ENCODE measurements at places on chromosomes 16 and 17.
A peak's percentile ranks its signal among the peaks of the same experiment; 100 is the strongest.

GRCh38 chr17:70206361-70207010 is 37.2 kb downstream of the KCNJ2 start:
- no peak for DNase-seq

DNA sequence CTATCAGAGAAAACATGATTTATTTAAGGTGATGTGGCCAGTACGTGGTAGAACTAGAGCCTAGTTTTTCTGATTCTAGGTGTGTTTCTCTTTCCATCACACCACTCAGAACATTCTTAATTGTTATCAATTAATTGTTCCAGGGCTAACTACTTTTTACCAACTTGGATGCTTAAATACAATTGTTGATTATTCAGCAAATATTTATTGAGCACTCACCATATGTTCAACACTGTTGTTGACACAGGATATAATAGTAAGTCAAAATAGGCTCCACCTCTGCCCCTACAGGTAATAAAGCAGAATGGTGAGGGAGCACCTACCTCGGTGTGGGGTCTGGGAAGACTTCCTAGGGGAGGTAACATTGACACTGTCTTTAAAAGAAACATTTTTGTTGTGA is 16.1 kb downstream of the GNAO1 start:
- no peak for DNase-seq

DNA sequence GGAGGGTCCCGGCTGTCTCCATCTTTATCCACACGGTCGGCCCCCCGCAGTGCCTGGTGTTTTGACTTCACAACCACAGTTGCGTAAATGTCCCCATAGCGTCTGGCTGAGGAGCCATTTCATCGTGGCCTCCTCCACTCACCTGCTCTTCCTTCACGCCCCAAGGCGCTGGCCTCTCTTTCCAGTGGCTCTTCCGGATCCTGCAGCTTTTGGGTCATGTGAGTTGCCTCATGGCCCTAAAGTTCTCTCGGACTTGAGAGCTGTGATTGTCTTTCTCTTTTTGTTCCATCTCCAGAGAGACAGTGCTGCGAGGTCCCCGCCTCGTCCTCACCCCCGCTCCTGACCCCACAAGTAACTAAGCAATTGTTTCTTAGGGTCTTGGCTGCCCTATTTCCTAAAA is 22.7 kb downstream of the FLYWCH1 start:
- no peak for DNase-seq

GRCh38 chr17:66813296-66813695 is 21.6 kb upstream of the CACNG5 start:
- DNase-seq: no peak

DNA sequence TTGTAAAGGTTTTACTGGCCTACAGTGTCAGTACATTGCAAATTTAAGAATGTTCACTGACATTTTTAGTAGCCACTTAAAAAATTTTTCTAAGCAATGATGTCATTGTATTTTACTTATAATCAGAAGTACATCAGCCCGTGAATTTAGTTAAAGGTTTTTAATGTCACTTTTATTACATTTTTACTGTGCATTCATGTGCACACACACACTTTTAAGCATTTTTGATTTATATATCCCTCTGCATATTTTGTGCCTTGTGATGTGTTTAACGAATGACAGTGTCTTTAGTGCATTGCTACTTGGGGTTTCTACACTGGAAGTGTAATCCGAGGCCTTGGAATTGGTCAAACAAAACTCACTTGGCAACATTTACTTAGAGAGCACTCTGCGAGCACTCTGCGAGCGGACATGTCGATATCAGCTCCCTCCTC is 190.4 kb downstream of the WWOX start:
- DNase-seq: no peak

DNA sequence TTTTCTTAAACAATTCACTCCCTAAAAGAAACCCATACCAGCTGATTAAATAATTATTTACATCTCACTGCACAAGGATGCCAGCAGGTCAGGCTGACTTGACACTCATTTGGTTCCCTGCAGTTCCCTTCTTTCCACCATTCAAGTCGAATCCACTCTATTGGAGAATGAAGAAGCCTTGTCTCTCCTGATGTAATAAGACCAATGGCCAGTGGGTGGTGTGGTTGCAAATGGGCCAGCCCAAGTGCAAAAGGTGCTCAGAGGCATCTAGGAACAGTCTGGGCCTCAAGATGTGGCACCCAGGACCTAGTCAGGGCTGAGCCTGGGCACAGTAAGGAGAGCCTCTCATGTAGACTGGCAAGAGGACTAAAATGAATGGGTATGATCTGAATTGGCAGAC is 9.3 kb downstream of the C16orf78 start:
- DNase-seq: no peak

- no peak for DNase-seq
Measured at GRCh38 chr16:85306071-85306792, 194.0 kb upstream of the CIBAR2 start.

DNA sequence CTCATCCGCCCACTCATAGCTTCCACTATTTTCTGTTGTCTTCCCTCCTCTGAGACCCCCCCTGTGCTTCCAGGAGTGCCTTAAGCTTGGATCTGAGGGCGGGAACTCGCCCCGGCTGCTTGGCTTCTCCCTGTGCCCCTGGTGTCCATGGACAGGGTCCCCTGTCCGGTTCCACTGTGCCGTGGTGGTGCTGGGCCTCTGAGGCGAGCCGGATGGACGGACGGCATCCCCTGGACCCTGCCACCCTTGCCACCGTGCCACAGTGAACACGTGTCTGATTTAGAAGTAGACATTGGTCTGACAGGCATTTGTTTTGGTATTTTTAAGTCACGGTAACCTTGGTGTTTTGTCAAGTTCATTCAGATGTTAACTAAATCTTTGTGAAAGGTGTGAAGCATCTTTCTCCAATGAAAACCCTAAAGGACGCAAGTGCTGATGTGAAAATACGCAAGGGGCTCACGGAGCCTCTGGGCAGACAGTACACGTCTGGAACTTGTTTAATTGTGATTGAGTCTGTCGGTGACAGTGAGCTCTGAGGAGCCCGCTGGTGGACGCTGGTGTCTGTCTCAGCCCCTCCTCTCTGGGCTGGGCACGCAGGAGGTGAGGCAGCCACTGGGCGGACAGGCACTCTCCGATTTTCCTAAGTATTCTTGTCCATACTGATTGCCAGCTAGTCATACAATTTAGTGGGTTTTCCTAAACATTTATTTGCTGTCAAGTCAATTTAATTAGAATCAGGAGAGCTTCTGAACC is 26.3 kb downstream of the ZNF750 start:
- DNase-seq: no peak

DNA sequence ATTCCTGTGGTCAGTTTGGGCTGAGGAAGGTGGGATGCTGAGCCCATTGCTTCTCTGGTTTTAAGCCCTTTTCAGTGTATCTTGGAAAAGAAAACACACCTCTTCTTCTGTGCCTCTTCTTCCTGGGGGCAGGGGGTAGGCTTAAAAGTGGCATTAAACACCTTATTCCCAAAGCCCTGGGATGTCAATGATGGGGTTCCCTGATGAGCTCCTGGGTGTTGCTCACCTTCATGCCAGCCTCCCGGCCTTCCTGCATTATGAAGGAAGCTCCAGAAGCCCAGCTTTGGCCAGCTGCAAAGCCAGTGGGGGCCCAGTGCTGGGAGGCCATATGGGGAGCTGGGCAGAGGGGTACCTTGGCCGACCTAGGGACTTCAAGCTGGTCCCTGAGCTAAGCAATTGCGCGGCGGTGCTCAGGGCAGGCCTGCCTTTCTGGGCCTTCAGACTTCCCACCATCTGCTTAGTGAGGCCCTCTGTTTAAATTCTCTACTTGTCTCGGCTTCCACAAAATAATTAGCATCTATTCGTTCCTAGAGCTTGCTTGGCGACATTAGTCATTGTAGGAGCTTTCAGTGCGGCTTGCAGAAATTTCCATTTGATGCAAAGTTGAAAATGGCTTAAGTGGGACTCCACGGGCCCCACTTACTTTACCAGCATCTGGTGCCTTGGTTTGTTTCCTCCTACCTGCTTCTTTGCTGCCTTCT is 121.7 kb upstream of the NLRP1 start:
- DNase-seq: no peak

DNA sequence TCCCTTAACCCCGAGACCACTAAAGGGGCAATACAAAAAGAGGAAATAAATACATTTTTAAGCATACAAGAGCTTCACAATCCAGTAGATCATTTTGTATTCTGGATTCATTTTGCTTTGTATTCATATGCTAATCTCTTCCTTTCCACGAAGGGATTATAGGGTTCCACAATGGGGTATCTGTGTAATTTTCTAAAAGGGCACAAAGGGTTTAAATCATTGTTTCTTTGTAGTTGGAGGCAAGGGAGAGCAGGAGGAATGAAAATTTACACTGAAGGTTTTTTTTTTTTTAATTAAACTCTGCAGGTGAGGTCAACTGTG is 592 bp upstream of the NUFIP2 start:
- DNase-seq: no peak

DNA sequence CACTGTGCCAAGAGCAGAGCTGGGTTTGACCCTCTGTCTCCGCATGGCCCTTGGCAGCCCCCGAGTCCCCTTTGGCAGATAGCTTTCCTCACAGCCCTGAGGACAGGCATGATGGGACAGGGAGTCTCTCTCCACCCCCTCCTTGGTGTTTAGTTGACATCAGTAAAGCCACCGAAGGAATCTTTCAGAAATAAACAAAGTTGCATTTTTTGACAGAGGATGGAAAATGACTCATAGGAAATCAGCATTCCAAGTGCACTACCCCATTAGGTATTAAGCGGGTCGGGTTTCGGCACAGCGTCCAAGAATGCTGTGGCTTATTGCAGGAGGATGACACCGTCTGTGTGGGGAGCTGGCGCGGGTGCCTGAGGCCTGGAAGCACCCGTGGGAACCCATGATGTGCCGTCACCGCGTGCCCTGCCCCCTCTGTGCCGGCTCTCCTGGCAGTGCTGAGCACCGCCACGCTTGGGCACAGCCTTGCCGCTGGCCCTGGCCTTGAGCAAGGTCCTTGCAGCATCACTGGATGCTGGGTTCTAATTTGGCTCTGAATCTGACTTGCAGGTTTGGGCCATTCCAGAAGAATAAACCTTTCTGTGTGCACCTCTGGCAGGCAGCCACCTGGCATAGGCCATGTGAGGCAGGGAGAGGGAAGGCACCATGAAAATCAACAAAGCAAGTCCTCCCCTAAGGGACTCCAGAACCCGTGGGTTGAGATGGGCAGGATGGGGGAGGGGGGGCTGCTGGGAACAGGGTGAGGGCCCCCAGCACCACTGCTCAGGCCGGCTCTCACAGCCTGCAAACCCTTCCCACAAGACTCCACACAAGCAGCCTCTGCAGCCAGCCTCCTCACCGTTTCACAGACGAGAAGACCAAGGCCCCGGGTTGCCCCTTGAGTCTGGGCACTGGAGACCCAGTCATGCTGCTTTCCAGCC is 50.5 kb upstream of the ZNF469 start:
- DNase-seq: peak; percentile 94
